ENCODE measurements at places on chromosomes 2 and 18.

GRCh38 chr2:108449410-108450130 is 564 bp downstream of the GCC2 start:
- peak; percentile 37 for DNase-seq

GRCh38 chr18:49747876-49748275 is 65.5 kb downstream of the ACAA2 start:
- no peak for DNase-seq

- no peak for DNase-seq
These were observed 20.9 kb upstream of the BAZ2B start for GRCh38 chr2:159637240-159637639.

- no peak for DNase-seq
These were observed 25.5 kb upstream of the DYNC2LI1 start for GRCh38 chr2:43748333-43748732.

DNA sequence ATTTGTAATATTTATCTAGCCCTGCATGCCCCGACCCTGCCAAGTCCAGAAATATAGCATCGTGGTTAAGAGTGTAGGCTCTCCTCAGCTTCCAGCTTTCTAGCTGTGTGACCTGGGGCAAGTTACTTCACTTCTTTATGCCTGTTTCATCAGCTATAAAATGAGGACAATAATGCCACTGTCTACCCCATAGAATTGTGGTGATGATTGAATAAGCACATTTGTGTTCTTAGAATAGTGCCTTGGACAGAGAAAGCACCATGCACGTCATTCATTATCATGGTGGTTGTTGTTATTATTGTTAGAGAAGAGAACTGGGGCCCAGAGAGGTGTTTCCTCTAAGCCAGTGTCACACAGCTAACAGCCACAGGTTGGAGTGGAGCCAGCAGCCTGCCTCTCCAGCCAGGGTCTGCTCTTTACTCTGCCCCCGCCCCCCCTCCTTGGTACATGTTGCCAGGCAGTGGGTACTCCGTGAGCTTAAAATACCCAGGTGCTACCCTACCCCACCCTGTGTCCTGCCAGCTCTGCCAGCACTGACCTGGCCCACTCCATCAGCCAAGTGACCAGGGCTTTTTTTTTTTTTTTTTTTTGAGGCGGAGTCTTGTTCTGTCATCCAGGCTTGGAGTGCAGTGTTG is 202.1 kb downstream of the CTIF start:
- no peak for DNase-seq

DNA sequence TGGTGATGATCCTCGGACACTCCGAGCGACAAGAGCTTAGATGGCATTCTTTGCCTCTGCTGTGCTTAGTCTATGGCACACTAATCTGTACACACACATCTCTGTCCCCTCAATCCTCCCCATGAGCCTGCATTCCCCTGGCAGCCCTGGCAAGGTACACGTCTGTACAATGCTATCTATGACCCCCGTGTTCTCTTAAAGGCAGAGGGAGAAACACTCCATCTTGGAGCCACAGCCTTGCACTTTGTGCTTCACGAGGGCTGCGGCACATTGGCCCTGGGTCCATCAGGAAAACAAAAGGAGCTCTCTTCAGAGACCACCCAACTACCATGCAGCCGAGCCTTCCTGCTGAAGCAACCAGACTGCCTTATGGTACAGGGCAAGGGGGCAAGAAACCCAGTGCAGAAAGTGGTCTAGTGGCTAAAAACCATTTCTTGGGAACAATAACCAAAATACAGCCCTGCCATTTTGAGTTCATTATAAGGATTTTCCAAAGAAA is 42.5 kb downstream of the STEAP3 start:
- DNase-seq = no peak

DNA sequence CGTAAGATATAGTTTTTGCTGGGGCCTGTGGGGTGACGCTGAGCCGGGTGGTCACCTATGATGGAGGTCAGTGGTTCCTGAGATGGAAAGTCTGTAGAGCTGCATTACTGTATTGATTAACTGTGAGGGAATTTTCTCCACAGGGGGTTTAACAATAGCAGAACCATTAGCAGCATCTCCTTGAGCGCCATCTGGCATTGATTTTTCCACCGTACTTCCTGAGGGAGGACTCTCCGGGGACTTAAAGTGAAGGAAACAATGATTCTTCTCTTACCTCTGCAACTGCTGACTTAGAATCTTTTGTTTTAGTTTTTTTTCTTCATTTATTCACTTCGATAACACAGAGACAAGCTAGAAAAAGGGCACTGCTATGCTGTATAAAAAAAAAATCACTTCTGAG is 22.6 kb upstream of the RNF125 start:
- DNase-seq = no peak

DNA sequence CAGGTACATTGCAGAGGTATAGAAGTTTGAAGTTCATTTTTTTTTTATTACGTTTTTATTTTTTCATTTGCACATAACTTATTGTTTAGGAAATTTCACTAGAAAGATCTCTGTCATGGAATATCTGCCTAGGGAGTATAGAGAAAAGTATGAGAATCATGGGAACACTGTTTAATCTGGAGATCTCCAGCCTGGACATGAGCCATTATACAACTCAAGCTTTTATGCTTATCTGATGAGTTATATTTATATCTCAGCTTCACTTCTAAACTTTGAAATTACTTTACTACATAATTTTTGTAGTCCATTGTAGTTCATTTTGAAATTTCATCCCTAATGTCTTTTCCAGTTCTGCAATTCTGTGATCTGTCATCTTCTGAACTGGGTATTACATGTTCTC is 515.6 kb downstream of the ERBB4 start:
- DNase-seq = no peak

DNA sequence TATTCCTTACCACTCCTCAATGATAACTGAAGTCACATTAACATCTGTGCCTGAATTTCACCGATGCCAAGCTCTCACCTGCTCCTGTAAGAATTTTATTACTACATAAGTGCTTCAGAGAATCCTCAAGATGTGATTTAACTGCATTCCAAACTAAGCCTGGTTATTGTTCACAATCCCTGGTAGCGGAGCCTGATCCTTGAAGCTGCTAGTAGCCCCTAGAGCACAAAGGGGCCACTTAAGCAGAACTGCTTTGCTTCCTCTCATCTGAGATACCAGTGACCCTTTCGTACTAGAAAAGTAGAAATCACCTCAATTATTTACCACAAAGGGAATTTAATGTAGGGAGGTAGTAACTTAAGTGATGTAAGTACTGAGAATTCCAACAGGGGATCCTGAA is 529.6 kb downstream of the CPS1 start:
- no peak for DNase-seq

GRCh38 chr18:22314420-22314819 is 103.3 kb downstream of the CTAGE1 start:
- DNase-seq = no peak

GRCh38 chr2:46461011-46461674 is 18.2 kb upstream of the TMEM247 start:
- DNase-seq = peak; percentile 73

DNA sequence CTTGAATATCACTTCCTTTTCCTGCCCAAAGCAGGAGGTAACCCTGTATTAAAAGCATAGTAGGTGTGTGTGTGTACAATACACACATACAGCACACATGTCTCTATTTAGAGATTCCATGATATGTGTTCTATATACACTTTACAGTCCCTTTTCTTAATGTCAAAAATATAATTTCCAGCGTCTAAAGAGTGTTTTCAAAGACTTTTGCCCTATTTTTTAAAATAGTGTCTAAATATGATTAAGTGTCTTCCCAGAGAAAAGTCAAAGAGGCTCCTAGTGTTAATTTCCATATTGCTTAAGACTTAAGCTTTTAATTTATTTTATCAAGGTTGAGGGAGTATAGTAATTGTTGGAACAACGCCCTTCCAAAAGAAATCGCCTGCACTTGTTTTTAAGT is 420.3 kb upstream of the POU3F3 start:
- DNase-seq = no peak

- DNase-seq = peak; percentile 64
These were observed 20.5 kb upstream of the LRPPRC start for GRCh38 chr2:44016282-44016681.

All from ACHN (cell line).